ENCODE measurements at places on chromosomes 4 and X.

- DNase-seq = no peak
Measured at GRCh38 chr4:104677116-104677515, 182.4 kb upstream of the CXXC4 start.

GRCh38 chrX:103356130-103356798 lies at the start of gene TCEAL9:
Gene TCEAL9, plus strand, starts transcription at chrX:103356506. Its CDS starts 1,179 bp downstream, at chrX:103357685.
- DNase-seq = peak; percentile 69

GRCh38 chrX:53262189-53262917 lies 19.0 kb downstream of the IQSEC2 start:
- no peak for DNase-seq

DNA sequence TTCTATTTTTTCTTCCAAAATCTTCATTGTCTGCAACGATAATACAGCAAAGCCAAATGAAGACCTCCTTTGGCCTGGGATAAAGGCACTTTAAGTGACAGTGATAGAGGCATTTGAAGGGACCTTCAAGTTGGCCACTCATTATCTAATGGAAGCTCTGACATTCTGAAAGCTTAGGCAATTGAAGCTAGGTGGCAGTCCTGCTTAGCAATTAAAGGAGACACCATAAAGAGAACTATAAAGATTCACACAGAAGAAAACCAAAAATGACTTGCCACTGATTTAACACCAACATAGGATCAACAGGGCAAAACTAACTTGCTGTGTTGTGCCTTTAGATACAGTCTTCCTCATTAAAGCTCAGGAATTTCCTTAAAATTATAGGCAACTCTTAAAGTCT lies 103.3 kb upstream of the TSPAN7 start:
- no peak for DNase-seq

- DNase-seq = no peak
Measured at GRCh38 chr4:150990250-150990649, 24.8 kb downstream of the LRBA start.

Measured in Right ventricle myocardium inferior (tissue), 1 donor.